ENCODE measurements at places on chromosomes 3 and 15.

DNA sequence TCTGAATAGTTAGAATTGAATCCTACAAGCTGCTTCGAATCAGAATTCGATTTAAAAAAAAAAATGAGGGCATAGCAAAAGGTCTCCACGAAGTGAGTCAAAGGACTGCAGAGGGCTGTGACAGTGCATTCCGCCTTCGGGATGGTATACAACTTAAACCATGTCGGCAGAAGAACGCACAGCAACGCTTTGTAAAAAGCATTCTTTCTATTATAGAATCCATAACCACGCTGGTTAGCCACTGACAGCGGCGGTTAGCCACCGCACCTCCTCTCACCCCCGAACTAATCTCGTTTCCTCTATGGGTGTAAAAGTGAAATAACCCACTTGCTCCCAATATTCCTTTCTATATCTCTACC, 664 bp upstream of the PIK3CA start:
- H3K4me1 ChIP-seq: peaks cover 36% of the 10 kb centered on the region
- H3K36me3 ChIP-seq: no peaks in the 10 kb centered on the region
- H3K27me3 ChIP-seq: no peaks in the 10 kb centered on the region
- no peak overlapping the region for H3K27ac ChIP-seq
- DNase-seq: no peak
- no peak overlapping the region for H3K4me3 ChIP-seq

- H3K27me3 ChIP-seq: peaks cover 4% of the 10 kb centered on the region
- H3K4me3 ChIP-seq: no peak overlapping the region
- no peaks in the 10 kb centered on the region for H3K4me1 ChIP-seq
- H3K27ac ChIP-seq: no peak overlapping the region
Measured at GRCh38 chr15:89506026-89506686, 9.8 kb upstream of the RHCG start.

DNA sequence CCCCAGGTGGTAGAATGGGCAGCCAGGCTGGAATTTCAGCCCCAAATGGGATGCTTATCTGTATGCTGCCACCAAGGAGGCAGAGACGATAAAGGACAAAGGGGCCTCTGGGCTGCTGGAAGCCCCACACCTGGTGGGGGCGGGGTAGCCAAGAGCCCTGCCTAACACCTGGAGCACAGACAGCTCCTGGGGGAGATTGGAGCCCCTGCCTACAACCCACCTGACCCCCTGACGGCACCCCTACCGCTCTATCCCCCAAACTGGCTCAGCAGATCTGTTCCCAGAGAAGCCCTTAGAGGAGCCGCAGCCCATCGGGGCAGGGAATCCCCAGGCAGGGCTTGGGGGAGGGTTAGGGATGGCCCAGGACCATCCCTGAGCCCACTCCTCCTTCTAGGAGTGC, 15.8 kb upstream of the SEMA3F start:
- no peaks in the 10 kb centered on the region for H3K36me3 ChIP-seq
- H3K27me3 ChIP-seq: peaks cover 3% of the 10 kb centered on the region
- DNase-seq: peak; percentile 44
- H3K4me3 ChIP-seq: peak overlapping the region; percentile 58
- peak overlapping the region; percentile 92 for H3K27ac ChIP-seq

DNA sequence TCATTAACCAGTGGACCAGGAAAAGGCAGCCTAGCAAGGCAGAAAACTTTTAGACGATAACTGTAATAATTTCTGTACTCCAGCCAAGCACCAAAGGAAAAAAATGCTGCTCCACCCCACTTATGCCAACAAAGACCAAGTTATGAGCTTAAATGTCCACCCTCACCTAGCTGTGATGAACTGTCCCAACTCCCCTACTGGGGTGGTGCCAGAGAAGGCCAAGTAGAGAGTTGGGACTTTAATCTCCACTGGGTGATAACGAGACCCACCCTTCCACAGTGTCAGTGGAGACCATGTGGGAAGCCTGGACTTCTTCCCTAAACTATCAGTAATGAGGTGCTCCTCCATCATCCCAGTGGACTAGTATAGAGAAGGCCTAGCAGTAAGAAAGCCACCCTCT, 33.8 kb upstream of the COPB2 start:
- H3K36me3 ChIP-seq: no peaks in the 10 kb centered on the region
- no peaks in the 10 kb centered on the region for H3K27me3 ChIP-seq
- H3K4me1 ChIP-seq: no peaks in the 10 kb centered on the region
- DNase-seq: no peak

DNA sequence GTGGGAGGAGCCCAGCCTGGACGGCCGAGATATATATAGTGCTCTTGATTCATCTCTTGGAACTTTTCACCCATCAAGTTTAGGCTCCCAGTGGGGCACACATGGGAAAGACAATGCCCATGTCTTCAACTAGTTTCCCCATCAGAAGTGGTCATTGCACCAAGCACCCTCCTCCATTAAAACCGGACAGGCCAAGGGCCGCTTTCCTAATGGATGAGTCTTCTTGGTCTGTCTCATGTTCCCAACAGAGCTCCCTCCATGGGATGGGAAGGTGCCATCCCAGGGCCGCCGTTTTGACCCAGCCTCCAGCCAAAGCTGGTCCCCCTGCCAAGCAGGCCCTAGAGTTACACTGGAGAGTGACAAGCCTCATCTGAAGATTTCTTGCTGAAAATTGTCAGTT, 34.7 kb upstream of the UBE2Q2 start:
- peaks cover 17% of the 10 kb centered on the region for H3K27me3 ChIP-seq
- no peak for DNase-seq
- no peak overlapping the region for H3K4me3 ChIP-seq
- H3K36me3 ChIP-seq: no peaks in the 10 kb centered on the region
- peaks cover 7% of the 10 kb centered on the region for H3K4me1 ChIP-seq

- H3K27ac ChIP-seq: no peak overlapping the region
- peaks cover 2% of the 10 kb centered on the region for H3K4me1 ChIP-seq
- no peaks in the 10 kb centered on the region for H3K27me3 ChIP-seq
- DNase-seq: no peak
- H3K36me3 ChIP-seq: peaks cover 10% of the 10 kb centered on the region
Measured at GRCh38 chr3:155782390-155782953, 23.6 kb downstream of the C3orf33 start.

DNA sequence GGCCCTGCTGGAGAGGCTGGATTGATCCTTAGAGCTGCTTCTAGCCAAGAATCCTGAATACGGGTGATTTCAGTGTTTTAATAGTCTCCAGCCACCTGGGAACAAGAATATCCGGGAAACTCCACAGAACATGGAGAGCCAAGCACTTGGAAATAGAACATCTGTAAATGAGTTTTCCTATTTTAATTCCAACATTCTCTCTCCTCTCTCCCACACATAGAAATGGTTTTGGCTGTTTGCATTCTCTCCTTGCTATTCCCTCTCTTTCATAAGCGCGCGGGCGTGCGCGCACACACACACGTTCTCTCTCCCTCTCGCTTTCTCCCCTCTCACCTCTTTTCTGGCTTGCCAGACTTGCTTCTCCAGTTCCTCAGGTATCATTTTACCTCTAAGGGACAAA, 50.6 kb downstream of the GADL1 start:
- no peaks in the 10 kb centered on the region for H3K36me3 ChIP-seq
- no peak overlapping the region for H3K27ac ChIP-seq
- H3K4me3 ChIP-seq: no peak overlapping the region
- no peak for DNase-seq
- 0 out of 2 replicates have a peak, but pooled peaks cover 3% of the 10 kb centered on the region for H3K4me1 ChIP-seq

DNA sequence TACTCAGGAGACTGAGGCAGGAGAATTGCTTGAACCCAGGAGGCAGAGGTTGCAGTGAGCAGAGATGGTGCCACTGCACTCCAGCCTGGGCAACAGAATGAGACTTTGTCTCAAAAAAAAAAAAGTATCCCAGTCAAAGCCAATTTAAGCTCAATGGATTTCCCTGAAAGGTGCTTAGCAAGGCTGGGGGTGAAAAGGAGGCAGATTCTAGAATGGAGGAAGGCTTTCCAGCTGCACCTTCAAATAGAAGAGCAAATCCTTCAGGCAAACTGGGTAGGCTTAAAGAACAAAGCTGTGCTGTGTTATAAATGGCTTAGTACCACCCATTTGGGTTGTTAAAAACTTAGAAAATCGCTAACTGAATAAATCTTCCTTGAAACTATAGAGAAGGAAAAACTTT, 3.0 kb upstream of the IFT57 start:
- H3K27me3 ChIP-seq: no peaks in the 10 kb centered on the region
- no peaks in the 10 kb centered on the region for H3K36me3 ChIP-seq
- H3K27ac ChIP-seq: no peak overlapping the region
- peaks cover 22% of the 10 kb centered on the region for H3K4me1 ChIP-seq
- H3K4me3 ChIP-seq: no peak overlapping the region

DNA sequence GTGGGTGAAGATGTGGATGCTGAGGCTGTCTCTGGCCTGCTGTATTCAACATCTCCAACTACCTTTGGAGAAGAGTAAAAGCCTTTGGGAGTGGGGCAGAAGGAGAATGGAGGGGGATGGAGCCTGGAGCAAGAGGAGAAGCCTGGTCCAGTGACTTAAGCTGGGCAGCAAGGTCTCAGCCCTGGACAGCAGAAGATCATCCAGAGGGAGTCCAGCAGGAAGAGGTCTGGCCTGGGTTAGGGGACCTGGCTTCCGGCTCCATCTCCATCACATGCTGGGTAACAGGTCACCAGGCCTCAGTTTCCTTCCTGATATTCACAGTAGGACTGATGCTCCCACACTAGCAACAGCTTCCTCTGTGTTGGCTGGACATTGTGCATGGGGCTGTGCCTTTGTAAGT, 3.8 kb upstream of the ISL2 start:
- no peaks in the 10 kb centered on the region for H3K36me3 ChIP-seq
- H3K4me1 ChIP-seq: peaks cover 29% of the 10 kb centered on the region
- no peak for DNase-seq
- H3K4me3 ChIP-seq: no peak overlapping the region
- no peak overlapping the region for H3K27ac ChIP-seq
- peaks cover 82% of the 10 kb centered on the region for H3K27me3 ChIP-seq

- no peak for DNase-seq
- H3K27ac ChIP-seq: no peak overlapping the region
- H3K4me1 ChIP-seq: peaks cover 15% of the 10 kb centered on the region
- no peaks in the 10 kb centered on the region for H3K36me3 ChIP-seq
- H3K4me3 ChIP-seq: no peak overlapping the region
Measured at GRCh38 chr3:53198996-53199395, 38.0 kb downstream of the PRKCD start.

- H3K36me3 ChIP-seq: peaks cover 14% of the 10 kb centered on the region
- H3K4me1 ChIP-seq: no peaks in the 10 kb centered on the region
- no peak overlapping the region for H3K27ac ChIP-seq
- H3K27me3 ChIP-seq: no peaks in the 10 kb centered on the region
- DNase-seq: no peak
Measured at GRCh38 chr3:3589715-3590130, 209.5 kb upstream of the LRRN1 start.

- peak overlapping the region; percentile 30 for H3K27ac ChIP-seq
- H3K36me3 ChIP-seq: no peaks in the 10 kb centered on the region
- peaks cover 47% of the 10 kb centered on the region for H3K4me1 ChIP-seq
- H3K27me3 ChIP-seq: no peaks in the 10 kb centered on the region
Measured at GRCh38 chr3:107620534-107620933, 97.8 kb downstream of the BBX start.

DNA sequence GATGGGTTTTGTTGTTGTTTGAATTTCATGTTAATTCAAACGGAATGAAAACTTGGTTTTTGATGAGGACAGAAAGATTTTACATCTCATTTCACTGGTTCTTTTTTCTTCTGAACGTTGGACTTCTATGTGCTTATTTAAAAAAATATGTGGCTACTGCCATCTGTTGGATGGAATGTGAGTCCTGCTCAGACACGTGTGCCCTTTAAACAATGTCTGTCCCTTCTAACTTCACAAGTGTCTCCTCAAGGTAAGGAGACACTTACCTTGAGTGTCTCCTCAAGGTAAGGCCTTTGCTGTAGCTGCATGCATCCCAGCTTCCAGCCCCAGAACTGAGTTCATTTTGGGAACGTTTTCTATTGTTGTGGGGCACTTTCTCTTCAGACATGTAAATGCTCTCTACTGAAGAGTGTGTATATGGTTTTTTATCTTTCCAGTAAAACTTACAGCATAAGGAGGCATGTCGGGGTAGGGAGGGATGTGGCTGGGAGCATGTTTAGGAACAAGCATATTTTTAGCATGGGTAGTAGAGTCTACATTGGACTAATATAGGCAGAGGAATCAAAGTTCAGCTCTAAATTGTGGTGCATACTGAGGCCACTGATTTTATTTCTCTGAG, 63.1 kb upstream of the UBE3A start:
- DNase-seq: no peak
- H3K4me1 ChIP-seq: peaks cover 38% of the 10 kb centered on the region
- H3K27ac ChIP-seq: no peak overlapping the region
- no peaks in the 10 kb centered on the region for H3K27me3 ChIP-seq

Measured in WTC11 (cell line).